CD4-positive, alpha-beta T cell treated with Interleukin-4 for 4 hours (primary cell): ENCODE measurements at places on chromosomes 4 and X.

- DNase-seq = no peak
These were observed 111.6 kb upstream of the PTPN13 start for GRCh38 chr4:86482306-86483172.

GRCh38 chr4:136754810-136755530 is 777.3 kb downstream of the PCDH18 start:
- no peak for DNase-seq

GRCh38 chrX:146614663-146615478 is 194.7 kb upstream of the CXorf51B start:
- DNase-seq = no peak

- no peak for DNase-seq
These were observed 88.6 kb upstream of the PRPS2 start for GRCh38 chrX:12702509-12703091.

DNA sequence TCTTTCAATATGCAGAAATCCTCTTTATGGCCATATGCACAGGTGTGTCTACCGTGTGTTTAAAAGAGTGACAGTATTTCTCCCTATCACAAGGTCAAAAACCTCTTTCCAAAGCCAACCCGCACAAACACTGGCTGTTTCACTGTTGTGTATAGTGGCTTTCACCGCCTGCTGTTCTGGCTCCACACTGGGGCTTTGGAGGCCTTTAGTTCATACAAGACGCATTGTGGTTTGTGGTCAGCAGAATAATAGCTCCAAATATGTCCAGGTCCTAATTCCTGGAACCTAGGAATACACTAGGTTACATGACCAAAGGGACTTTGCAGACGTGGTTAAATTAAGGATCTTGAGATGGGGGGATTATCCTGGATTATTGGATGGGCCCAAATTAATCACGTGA is 40.7 kb upstream of the FAM9A start:
- no peak for DNase-seq

DNA sequence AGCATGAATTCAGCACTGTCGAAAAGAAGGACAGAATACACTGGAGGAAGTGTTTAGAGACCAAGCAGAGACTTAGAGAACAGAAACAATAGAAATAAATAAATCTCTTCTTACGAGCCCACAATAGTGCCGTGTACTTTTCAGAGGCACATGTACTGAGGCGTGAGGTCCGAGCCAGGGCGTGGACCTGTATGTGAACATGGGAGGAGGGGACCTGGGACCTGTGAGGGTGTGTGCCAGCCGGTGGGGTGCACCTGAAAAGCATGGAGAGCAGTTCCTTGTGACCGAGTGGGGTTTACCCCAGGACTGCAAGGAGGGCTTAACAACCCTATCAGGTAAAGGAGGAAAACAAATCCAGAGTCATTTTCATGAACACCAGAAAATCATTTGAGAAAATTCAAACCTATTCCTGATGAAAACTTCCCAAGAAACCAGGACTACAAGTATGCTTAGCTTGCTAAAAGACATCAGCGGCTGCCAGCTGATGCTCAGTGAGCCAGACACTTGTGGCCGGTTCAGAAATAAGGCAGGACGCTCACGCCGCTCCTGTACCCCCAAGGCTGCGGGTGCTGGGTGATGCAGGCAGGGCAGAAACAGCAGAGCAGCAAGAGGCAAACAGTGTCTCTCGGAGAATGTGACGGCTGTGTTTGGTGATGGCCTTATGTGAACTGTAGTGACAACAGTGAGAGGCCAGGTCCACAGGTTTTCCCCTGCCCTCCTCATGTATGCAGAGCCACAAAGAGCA is 37.1 kb downstream of the NELFA start:
- no peak for DNase-seq

DNA sequence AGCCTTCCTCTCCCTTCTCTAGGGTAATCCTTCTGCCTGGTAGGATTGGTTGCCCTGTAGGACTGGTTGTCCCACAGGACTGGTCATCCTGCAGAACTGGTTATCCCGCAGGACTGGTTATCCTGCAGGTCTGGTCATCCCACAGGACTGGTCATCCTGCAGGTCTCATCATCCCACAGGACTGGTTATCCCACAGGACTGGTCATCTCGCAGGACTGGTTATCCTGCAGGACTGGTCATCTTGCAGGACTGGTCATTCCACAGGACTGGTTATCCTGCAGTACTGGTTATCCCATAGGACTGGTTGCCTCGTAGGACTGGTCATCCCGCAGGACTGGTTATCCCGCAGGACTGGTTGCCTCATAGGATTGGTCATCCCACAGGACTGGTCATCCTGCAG is 48.1 kb upstream of the STOX2 start:
- DNase-seq = no peak

GRCh38 chr4:89119166-89119565 is 7.8 kb downstream of the TIGD2 start:
- no peak for DNase-seq

DNA sequence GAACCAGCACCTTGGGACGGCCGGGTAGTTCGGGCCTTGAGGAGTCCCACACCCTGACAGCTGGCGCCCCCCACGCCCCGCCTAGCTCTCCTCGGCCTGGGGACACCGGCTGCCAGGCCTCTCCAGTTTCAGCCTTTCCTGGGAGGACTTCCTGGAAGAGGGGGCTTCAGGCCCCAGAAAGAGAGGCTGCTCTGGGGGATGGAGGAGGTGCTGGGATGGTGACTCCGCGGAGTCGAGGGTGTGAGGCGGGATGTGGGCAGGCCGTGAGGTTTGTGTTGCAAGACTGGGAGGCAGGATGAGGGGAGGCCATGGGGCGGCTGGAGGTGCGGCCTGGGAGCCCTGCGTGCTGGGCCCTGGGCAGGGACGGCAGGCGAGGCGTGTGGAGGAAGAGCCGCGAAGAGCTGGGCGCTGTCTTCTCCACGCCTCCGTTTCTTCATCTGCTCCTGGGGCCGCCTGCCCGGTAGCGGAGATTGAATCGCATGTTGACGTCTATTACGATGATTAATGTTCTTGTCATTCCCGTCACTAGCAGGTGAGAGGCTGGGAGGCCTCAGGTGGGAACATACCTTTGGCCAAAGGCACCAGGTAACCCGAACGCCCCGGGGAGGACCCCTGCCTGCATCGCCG is 918 bp upstream of the FGFRL1 start:
- peak; percentile 57 for DNase-seq

- DNase-seq = no peak
These were observed 114.9 kb upstream of the SLC34A2 start for GRCh38 chr4:25540734-25541133.

- no peak for DNase-seq
These were observed 40.2 kb downstream of the ATP10D start for GRCh38 chr4:47525154-47525819.

- DNase-seq = peak; percentile 18
These were observed 30.1 kb downstream of the KDM6A start for GRCh38 chrX:44903107-44903506.

- no peak for DNase-seq
These were observed 30.3 kb downstream of the SH3KBP1 start for GRCh38 chrX:19857131-19857530.

DNA sequence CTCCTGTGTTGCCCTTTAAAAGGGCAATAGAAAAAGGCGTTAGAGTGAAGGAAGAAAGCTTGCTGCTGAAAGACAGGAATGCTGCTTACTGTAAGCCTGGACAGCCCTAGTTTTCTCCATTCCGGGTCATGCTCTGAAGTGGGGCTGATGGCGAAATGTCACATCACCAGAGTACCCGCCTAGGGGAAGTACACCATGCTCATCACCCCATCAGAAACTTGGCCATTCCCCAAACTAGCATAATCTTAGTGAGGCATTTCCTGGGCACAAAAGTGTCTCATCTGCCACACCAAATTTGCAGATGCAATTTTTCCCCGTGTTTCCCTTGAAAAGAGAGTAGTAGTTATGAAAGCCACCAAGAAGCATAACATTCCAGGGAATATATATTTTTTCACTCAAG is 47.8 kb upstream of the CAMK2D start:
- no peak for DNase-seq

DNA sequence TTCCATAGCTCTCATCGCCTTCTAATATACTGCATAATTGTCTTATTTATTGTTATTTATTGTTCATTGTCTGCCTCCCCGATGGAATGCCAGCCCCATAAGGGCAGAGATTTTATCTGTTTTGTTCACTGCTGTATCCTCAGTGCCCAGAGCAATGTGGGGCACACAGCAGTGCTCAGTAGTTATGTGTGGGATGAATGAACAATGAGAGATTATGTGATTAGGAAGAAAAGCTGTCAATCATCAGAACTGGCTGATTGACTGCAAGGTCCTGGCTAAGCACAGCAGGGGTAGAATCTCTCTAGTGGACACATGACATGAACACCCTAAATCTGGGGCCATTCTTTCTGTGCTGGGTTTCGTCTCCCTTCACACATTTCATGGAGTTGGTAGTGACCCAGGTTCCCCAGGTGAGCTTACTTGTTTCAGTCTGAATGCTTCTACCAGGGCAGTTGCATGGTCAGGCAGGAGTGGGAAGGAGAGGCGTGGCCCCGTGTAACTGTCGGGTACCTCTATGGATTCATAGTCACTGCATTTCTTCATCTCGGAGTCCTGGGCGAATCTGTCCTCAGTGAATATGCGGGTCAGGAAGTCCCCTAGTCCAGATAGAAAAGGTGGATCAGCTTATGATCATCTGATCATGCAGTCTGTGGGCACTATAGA is 12.6 kb downstream of the PPEF2 start:
- no peak for DNase-seq
